Cortex of kidney (tissue), 1 donor: ENCODE measurements at places on chromosomes 5 and 9.

DNA sequence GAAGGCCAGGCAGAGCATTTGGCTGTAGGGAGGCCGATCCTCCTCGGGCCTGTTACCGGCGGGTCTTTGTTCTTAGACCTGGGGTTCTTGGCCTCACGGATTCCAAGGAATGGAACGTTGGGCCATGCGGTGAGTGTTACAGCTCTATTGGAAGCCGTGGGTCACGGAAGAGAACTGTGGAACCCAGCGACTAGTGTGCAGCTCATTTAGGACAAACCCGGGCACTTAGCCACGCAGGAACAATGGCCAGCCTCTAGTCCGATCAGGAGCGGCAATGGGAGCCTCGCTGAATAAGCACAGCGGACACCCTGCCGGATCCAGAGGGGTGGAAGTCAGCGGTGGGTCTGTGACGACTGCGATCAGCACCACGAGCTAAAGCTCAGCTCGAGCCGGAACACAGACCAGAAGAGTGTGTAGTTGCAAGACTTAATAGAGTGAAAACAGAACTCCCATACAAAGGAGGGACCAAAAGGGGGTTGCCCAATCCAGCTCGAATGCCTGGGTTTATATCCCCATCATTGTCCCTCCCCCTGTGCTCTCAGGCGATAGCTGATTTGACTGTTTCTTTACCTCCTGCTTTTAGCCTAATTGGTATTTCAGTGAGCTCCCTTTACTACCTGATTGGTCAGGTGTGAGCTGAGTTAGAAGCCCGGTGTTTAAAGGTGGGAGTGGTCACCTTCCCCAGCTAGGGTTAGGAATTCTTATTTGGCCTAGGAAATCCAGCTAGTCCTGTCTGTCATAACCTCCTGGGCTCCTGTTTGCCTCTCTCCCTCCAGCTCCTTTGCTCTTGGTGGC lies 53.7 kb upstream of the RPL26L1 start:
- no peak for DNase-seq

DNA sequence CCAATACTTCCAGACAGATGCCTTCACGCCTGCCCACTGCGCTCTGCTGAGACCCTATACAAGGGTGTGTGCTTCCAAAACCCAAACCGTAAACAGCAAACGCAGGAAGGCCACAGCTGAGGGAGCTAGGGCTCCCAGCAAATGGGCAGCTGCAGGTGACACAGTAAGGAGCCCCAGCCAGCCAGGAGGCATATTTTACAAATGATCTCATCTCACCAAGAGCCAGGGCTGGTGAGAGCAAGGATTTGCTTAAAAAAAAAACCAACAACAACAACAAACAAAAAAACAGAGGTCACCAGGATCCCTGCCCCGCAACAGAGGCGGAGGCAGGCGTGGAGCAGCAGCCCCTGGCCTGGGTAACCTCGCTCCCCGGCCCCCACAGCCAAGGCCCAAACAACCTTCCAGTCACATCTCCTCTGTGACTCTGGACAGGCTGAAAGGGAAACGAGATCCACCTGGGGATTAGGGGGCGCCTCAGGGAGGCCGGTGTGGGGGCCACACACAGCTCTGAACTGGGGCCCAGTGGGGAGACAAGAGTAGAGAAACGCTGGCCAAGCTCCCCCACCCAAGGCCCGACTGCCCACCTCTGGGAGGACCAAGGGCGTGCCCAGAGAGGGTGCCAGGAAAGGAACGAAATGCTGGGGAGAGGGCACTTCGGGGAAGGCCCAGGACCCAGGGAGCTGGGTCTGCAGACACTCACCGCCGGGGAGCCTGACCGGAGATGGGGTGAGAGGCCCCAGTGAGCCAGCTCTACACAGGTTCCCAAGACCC lies 3.3 kb downstream of the NACC2 start:
- DNase-seq: no peak

DNA sequence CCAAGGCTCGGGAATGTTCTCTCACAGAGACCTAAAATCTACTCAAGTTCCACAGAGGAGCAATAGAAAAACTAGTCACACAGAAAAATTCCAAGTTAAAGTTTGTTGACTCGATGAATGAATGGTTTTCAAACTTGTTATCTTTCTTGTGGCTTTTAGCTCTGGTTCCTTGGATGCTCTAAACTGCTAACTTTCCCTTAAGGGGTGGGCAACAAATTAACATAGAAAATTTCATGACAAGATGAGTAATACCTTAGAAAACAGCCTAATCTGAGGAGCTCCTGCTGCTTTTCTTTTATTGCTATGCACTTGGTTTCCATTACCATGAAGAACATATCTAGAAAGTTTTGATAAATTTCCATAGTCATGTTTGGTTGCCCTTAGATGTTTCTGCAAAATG lies 100.2 kb upstream of the CCDC112 start:
- DNase-seq: no peak

GRCh38 chr9:127586537-127586936 lies 25.5 kb upstream of the STXBP1 start:
- no peak for DNase-seq

GRCh38 chr9:136133191-136133958 lies 14.7 kb upstream of the TMEM250 start:
- DNase-seq: no peak

GRCh38 chr5:131848662-131849061 lies 51.8 kb upstream of the FNIP1 start:
- no peak for DNase-seq

DNA sequence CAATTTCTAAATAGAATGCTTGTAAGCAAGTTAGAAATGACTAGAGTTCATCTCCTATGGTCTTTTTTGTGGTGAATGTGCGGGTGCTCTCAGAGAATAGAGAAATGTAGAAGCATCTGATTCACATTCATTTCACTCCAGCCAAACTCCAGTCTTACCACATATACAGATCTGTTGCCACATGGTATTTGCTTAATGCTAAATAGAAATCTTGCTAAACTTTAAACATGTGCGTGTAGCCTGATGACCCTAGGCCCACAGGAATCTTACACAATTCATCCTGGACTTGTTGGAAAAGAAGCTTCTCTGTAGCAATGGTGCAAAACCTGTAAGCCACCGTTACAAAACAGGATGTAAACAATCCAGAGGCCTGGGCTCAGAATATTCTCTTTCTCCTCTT lies 135.2 kb downstream of the PCSK1 start:
- no peak for DNase-seq
